SHP77 treated with DMSO at 0.1 percent for 48 hours (cell line): ENCODE measurements at places on chromosomes 1 and 21.
A peak's percentile ranks its signal among the peaks of the same experiment; 100 is the strongest.

GRCh38 chr1:145845514-145846161 lies at the start of gene NUDT17:
Gene NUDT17, plus strand, starts transcription at chr1:145845630. Its CDS starts 11 bp downstream, at chr1:145845641.
- peak; percentile 78 for DNase-seq

DNA sequence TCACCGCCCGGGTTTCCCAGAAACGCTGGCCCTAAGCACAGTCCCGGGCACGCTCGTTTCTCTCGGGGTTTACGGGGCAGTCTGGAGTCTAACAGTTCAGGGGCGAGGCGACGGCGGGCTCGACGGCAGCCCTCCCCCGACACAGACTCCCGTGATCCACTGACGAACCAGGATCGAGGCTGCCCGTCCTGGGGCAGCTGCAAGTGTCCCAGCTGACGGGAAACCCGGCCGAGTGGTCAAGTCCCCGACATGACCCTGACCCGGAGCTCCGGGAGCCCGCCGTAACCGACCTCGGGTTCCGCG lies 494 bp downstream of the UBE2J2 start:
- no peak for DNase-seq

GRCh38 chr1:33460947-33461629 lies 11.4 kb upstream of the ZSCAN20 start:
- DNase-seq = no peak

GRCh38 chr1:100188617-100189016 lies 10.6 kb upstream of the LRRC39 start:
- DNase-seq = peak; percentile 8

DNA sequence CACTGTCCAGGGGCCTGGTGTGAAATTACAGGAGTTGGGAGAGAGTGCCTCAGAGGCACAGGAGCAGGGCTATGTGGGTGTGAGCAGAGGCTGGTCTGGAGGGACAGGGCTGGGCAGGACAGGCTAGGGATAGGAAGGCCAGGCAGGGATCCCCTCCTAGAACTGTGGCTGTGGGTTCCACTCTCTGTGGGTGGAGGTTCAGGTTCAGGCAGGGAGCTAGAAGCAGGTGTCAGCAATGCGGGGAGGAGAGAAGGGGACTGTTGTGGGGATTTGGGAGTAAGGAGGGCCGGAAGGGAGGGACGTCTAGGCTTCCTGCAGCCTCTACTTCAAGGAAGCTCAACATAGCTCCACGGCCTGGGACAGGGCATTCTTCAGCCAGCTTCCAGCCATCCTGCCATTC lies 8.3 kb upstream of the GPR61 start:
- no peak for DNase-seq

GRCh38 chr1:225500624-225501192 lies 72.9 kb upstream of the LBR start:
- DNase-seq = no peak

- no peak for DNase-seq
Observed at GRCh38 chr1:165052936-165053335, 303.6 kb downstream of the LMX1A start.

- no peak for DNase-seq
Observed at GRCh38 chr1:193592317-193592716, 405.9 kb upstream of the B3GALT2 start.

DNA sequence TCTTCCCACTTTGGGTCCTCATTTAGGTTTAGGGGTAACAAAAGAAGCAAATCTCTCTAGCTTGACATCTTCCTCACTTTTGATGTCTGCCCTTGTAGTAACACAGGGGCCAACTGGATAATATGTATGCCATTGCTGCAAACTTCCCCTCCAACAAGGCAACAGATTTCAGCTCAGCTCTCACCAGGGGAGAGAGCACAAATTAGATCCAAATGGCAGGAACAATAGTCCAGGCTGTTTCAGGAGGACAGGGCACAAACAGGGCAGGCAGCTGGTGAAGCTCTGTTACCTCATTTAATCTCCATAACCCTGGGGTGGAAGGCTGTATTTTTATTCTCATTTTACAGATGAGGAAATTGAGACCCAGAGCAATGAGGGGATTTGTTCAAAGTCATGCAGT lies 4.3 kb upstream of the PIK3R3 start:
- DNase-seq = no peak

GRCh38 chr21:24023936-24024335 lies 1583.3 kb downstream of the MRPL39 start:
- peak; percentile 19 for DNase-seq

GRCh38 chr1:7227654-7228053 lies 442.4 kb downstream of the CAMTA1 start:
- DNase-seq = no peak

DNA sequence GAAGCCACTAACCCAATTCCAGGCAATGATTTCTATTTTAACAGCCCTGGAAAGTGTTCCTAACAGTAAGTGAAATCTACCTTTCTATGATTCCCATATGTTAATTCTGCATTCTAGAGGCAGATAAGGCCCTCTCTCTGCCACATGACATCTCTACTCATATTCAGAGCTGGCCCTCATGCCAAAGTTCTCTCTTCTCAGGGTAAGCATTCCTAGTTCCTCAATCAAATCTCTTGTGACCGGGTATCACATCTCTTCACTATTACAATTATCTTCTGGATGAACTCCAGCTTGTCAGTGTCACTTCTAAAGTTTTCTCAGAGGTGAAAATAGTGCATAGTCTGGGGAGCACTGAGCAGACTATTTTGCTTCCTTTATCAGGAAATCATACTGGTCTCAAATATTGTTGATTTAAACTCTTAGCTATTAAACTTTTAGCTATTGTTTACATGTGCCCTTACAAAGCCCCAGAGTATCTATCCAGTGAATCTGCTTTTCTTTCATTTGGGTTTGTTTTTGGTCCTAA lies 66.4 kb upstream of the TNFSF18 start:
- no peak for DNase-seq

DNA sequence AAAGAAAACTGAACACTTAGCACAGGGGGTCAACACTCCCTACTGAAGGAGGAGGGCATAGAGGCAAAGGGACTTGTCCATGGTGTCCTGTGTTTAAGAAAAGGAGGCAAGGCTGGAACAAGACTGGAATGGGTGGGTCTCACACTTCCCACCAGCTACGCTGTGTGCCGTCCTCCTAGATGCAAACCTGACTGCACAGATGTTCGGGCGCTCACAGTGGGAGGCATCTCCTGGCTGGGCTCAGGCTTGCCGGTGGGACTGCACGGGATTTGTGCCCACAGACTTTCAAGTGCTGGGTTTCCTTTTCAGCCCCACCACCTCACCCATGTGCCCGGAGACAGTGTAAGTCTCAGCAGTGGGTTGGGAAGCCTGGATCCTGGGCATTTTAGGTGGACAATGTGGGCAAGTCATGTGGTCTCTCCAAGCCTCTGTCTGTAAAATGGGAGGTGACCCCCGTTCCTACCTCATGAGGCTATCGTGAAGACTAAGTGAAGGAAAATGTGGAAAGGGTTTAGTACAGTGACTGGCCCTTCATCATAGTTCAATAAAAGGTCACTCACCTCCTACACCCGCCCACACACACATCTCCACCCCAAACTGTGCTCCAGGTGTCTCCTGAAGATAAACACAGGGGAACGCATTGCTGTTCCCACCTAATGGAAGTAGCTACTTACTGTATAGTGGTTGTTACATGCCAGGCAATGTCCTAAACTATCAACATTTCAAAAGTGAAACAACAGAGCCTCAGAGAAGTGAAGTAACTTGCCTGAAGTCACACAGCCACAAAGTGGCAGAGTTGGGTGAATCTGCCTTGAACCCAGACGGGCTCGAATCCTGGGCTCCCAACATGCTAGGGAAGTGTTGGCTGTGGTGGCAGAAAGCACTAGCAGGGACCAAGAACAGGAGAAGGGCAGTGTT lies 36.0 kb downstream of the ATP1A1 start:
- DNase-seq = no peak

DNA sequence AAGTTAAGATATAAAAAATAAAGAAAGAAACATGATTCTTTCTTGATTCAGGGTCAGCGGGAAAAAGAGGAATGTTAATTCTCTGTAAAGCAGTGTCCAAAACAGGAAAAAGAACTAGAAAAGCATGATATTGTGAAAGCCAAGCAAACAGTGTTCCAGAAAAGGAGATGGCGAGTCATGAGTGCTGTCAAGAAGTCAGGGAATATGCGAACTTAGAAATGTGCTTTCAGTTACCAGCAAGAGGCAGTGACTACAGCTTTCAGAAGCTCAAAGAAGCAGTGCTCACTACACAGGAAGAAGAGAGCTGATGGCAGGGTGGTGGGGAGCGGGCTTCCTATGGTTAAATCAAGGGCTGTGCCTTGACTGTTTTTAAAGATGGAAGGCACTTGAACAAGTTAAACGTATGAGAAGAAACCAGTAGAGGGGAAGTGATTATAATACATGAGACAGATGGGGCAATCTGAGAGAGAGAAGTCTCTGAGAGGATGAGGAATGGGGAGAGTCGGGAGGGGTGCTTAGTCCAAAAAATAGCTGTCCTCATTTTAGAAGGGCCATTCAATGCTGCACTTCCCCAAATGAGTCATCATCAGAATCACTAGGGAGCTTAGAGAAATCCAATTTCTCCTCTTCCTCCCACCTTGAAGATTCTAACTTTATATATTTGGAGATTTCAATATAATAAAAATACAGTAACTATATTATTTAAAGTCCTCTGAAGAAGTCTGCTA lies 90.4 kb downstream of the KCNK1 start:
- DNase-seq = no peak

GRCh38 chr1:3168678-3169077 lies 99.7 kb downstream of the PRDM16 start:
- peak; percentile 7 for DNase-seq

DNA sequence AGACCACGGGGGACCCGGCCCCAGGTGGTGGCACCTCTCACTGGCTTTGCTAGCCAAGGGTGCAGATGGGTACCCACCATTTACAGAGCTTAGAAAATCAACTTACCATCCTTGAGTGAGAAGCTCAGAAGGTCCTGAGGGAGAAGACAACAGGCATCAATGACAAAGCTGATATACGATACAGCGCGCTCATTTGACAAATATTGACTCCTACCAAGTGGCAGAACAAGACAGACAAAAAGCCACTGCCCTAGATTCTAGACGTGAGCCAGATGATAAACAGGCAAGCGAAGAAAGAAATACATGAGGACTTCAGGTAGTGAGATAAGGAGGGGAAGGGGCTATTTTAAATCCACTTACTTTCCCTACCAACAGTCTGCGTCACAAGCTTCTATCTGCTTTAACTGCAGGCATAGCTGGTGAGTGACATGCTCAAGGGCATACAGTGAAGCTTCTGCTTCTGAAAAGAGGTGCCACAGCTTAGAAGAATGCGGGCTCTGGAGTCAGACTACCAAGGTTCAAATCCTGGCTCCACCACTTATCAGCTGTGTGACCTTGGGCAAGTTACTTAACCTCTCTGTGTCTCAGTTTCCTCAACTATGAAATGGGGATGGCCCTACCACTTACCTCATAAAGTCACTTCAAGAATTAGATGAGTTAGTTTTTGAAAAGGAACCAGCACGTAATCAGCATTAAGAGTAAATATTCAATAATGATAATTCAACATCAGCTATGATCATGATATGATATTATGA lies 29.1 kb downstream of the TMCO4 start:
- no peak for DNase-seq

DNA sequence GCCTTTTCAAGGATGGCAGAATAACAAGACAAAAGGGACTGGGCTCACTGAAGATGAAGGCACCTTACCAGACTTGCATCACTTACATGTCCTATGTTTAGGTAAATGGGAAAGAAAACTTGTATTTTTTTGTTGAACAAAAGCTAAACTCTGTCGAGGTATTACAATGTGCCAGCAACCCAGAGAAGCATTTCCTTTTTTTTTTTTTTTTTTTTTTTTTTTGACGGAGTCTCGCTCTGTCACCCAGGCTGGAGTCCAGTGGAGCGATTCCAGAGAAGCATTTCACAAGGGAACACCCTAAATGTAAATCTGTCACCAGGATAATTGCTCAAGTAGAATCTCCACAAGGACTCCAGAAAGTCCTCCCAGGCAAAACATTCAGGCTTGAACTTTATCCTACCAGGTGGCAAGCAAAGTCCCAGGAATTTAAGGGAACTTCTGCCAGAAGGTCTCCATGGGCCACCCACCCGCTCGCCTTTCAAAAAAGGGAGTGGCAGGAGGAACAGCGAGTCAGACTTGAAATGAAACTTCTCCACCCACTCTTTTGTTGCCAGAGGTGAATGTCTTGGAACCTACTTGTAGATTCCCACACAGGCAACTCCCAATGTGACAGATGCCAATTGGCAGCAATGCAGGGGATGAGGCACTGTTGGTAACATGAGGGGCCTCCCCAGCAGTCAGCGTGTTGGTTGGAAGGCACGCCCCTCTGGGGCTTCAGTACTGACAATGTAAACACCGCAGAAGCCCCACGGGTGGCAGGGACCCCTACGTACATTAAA lies 125.0 kb downstream of the TIAM1 start:
- DNase-seq = no peak

GRCh38 chr21:30434033-30434631 lies 4.1 kb downstream of the KRTAP13-4 start:
- peak; percentile 2 for DNase-seq

GRCh38 chr1:214067853-214068703 lies 80.3 kb downstream of the PROX1 start:
- no peak for DNase-seq

- no peak for DNase-seq
Observed at GRCh38 chr21:33032434-33033047, 6.8 kb downstream of the OLIG2 start.

DNA sequence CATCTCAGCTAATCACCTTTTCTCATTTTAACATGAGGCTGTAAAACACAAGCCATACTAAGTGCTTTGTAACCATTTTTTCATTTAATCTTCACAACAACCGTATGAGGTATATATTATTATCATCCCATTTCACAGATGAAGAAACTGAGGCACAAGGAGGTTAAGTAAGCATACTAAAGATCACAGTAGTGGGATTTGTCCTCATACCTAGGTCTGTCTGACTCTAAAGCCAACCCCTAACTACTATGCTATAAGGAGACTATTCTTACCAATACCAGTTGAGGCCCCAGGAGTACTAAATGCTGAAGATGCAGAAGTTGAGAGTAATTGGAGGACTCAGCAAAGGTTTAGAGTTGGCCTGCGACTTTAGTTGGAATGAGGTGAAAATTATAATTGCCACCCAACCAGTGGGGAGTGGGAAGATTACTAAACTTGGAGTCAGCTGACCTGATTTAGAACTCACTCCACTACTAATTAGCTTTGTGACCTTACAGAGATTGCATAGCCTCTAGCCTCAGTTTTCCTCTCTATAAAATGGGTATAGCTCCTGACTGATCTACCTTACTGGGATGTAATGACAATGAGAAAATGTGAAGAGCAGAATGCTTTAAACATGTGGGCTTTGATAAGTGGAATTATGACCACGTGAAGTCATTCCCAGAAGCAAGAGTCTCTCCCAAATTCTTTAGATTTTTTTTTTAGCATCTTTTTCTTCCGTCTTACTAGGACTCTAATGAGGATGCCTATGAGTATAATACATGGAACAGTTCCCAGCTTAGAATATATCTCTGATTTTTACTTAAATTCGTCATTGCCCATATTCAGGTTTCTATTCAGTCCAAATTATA lies 85.8 kb upstream of the IPO9 start:
- no peak for DNase-seq

DNA sequence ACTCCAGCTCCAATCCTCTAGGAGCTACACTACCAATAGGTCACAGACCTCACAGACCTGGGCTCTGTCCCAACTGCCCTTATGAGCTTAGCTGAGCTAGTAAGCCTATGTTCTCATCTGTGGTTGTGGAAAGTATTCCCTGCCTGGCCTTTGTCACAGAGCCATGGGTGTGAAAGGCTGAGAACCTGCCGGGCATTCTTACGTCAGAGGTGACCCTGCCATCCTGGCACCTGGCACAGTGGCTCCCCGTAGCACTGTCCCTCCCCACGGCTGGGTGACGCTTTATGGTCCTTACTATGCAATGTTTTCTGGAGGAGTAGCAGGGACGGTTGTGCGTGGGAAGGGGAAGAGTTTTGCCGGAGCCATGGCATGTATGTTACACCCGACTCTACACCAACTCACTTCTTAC lies 3.5 kb downstream of the TNFRSF1B start:
- no peak for DNase-seq
